ENCODE measurements at places on chromosomes 12 and 14.

DNA sequence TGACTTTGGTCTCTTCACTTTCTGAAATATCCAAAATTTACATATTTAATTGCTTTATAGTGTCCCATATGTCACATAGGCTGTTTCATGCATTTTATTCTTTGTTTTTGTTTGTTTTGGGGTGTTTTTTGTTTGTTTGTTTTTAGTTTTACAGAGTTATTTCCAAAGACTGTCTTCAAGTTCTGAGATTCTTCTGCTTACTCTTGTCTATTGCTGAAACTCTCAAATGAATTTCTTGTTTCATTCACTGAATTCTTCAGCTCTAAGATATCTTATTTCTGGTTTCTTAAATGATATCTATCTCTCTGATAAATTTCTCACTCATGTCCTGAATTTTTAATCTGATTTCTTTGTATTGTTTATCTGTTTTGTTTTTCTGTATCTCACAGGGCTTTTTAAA is 412.0 kb upstream of the ATP2B1 start:
- no peak for DNase-seq

- DNase-seq = no peak
Measured at GRCh38 chr12:47408171-47408871, 297.5 kb downstream of the RPAP3 start.

DNA sequence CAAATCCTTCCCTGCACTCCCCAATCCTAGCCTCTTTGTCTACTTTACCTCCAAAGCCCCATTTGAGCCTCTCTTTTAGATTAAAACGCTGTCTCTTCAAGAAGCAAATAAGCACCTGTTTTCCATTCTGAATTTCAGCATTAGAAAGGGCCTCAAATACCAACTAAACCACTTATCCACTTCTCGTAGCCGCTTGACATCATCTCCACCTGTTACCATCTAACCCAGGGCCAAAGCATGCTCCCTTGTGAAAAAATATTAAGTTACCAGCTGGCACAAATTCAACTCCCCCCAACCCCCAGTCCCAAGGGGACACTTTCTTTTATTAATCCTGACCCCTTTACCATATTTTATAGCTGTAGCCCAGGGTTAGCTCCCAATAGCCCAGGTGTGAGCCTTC is 43.1 kb downstream of the GPHB5 start:
- no peak for DNase-seq

GRCh38 chr14:82075566-82075965 is 541.9 kb upstream of the SEL1L start:
- no peak for DNase-seq

DNA sequence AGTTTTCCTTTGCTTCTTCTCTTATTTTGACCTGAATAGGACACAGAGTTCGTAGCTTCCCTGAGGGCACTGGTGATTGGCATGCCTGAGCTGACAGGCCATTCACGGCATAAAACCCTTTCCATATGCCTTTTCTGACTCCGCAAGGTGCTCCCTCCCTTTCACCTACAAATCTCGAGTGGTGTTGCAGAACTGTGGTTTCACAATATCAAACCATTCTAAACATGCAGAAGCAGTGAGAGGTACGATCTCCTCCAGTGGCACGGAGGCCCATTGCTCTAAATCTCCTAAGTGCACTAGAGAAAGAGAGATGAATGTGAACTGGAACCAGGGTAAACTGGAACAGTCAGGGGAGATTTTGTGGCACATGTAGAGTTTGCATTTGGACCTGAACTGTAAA is 23.9 kb downstream of the CLSTN3 start:
- no peak for DNase-seq

DNA sequence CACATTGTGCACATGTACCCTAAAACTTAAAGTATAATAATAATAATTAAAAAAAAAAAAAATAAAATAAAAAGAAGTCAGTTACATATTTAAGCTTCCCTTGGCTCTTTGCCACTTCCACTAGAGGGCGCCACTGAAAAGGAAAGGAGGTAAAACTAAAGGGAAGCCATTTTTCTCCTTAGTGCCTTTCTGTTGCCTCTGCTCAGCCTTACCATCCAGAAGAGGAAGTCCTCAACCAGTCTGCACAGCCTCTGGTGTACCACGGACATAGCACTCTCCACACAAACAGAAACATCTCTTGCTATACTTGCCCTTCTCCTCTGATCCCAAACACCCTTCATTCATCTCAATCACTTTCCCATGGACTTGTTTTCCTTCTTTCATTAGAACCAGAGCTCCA is 169.0 kb upstream of the EEA1 start:
- DNase-seq = peak; percentile 38

- no peak for DNase-seq
Measured at GRCh38 chr12:32353540-32353939, 45.8 kb upstream of the FGD4 start.

GRCh38 chr14:105532735-105533141 is 6.4 kb downstream of the TMEM121 start:
- no peak for DNase-seq

GRCh38 chr14:35915185-35915584 is 89.0 kb downstream of the BRMS1L start:
- DNase-seq = no peak

DNA sequence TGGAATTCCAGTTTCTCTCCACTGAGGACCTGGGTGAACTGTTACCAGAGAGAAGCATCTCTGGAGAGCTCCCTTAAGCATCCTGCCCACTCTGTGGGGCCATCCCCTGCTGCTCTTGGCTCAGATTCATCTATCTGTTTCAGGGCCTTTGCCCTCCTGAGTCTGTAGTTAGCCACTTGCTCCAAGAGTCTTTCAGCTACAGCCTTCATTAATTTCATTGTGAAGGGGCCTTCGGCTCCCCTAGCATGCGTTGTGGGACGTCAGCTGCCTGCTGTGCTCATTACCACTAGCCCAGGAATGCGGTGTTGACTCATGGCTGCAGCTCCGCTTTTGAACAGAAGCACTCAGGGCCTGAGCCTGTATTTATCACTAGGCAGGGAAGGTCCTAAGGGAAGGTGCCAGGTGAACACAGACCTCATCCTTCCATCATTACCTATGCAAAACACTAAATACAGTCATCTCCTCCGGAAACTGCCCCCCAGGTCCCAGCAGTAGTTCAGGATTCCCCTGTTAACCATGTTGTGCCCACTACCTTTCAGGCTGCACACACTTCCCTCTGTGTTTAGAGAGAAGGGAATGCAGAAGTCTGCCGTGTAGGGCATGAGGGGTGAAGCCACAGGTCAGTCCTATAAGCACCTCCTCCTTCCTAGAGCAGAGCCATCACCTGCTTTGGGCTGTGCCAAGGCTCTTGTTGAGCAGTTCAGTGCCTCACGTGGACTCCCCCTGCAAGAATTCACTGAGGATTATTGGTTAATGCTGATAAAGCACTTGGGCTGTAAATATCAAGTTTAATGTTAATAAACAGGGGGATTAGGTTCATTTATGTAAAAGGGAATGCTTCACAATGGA is 191.4 kb downstream of the CACNA1C start:
- DNase-seq = no peak

GRCh38 chr14:54698966-54699530 is 132.1 kb downstream of the SAMD4A start:
- DNase-seq = no peak

GRCh38 chr14:68894123-68894522 is 85.0 kb downstream of the ACTN1 start:
- no peak for DNase-seq

GRCh38 chr12:47411966-47412365 is 293.9 kb downstream of the RPAP3 start:
- no peak for DNase-seq

DNA sequence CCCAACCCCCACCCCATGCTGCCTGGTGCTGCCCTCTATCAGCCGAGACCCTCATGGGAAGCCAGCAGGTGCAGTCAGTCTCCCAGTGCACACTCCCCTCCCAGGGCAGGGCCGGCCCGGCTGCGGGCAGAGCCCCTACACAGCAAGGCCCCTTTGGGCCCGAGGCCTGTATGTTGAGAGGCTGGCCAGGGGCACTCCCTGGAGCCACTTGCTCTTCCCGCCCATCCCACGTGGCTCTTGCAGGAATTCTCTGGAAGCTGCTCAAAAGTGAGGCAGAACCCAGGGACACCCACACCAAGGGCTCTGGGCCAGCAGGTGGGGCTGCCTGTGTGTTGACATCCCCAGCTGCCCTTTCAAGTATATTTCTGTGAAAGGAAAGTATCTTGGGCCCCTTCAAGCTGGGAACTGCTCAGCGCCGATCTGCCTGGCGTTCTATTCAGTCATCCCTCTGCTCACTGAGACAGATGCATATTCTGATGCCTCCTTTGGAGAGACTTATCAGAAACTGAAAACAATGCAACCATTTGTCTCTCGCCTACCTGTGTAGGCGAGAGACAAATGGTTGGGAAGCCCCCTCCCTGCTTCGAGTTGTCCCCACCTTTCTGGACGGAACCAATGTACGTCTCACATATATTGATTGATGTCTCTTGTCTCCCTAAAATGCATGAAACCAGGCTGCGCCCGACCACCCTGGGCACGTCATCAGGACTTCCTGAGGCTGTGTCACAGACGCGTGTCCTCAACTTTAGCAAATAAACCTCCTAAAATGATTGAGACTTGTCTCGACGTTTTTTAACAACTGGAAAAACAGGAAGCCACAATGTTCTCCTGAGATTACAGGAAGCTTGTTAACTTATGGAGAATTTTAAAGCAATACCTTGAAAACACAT is 6.0 kb downstream of the GPR132 start:
- no peak for DNase-seq

Data from stimulated activated CD4-positive, alpha-beta T cell treated with anti-CD3 and anti-CD28 coated beads, TNF-alpha, amount 100 ng/mL, for 1 hour (primary cell).